ENCODE measurements at places on chromosomes 7 and 10.

DNA sequence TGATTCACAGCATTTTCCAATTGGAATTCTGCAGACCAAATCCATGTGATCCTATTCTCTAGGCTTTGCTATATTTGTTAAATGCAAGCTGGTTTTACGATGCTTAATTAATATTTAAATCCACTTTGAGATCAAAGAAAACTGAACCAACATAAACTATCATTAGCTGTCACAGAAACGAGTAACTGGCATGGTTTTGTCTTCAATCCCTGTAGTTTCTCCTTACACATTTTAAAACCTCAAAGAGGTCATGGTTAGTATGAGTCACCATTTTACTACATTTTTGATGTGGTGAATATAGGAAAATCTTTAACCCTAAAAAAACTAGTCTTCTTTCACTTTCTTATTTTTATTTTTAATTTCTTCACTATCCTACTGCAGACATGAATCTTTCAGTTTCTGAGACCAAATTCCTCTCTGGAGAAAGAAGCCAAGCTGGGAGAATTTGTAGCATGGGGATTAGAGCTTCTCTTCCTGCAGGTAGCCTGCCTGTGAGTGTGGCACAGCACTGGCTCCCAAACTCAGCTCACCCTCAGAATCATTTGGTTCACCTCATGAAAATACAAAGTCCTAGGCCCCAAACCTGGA lies 8.7 kb upstream of the LIPM start:
- no peak for DNase-seq

DNA sequence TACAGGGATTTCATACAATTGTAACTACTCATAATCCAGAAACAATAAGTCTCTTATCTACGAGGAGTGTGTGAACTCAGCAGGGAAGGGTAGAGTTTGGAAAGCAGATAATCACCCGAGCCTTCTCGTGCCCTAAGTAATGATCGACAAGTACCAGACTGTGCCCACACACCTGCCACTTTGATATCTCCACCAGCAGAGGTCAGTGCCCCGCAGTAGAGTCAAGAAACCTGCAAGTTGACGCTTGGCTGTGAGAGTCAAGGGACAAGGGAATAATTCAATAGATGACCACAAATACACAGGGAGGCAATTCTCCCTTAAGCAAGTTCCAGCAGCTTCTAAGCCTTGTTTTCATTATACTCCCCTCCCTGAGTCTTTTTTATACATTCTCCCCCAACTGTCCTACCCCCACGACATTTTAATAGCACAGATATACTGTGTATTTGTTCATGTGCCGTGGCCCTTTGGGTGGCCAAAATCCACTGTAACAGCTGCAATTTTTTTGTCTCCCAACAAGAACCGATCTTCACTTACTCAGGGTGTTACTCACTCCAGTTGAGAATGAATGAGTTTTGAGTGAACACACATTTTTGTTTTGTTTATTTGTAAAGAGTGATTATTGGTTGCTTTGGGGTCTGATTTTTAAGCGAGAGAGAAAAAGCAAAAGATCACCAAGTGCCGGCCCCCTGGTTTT lies 106.9 kb upstream of the RHEB start:
- no peak for DNase-seq

- DNase-seq, result no peak
Measured at GRCh38 chr7:24721481-24722001, 35.7 kb downstream of the GSDME start.

DNA sequence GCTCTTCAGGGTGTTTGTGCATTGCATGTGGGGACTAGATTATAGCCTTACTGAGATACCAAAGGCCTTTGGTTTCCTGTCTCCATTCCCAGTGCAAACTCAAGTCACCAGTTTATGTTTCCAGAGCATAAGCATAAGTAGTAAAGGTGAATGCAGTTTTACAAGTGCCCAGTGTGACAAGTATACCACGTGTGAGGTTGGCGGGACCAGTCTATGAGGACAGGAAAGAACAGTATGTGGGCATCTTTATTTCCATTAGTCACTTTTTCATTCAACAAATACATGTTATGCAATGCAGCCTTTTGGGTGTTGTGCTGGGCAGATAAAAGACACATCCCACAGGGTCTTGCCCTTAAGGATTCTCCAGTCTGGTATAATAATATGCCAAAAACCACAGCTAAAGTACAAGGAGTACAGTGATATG lies 146.5 kb downstream of the ARID5B start:
- no peak for DNase-seq

DNA sequence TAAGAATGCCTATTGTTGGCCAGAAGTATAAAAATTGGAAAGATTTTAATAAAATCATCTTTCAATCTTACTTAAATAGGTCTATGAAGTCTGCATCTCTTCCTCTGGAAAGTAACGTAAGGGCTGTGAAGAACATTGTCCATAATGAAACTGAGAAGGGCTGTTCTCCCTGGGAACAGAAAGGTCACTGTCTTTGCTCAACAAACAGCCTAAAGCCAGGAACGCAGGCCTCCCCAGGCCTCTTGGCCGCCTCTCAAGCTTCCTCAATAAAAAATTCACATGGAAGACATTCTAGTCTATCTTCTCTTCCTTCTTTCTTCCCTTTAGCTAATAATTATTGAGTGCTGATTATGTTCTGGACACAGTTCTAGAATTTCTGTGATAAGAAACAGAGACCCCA lies 9.1 kb upstream of the IDI2 start:
- DNase-seq, result no peak

GRCh38 chr7:130875-131780 lies 61.2 kb upstream of the FAM20C start:
- no peak for DNase-seq

DNA sequence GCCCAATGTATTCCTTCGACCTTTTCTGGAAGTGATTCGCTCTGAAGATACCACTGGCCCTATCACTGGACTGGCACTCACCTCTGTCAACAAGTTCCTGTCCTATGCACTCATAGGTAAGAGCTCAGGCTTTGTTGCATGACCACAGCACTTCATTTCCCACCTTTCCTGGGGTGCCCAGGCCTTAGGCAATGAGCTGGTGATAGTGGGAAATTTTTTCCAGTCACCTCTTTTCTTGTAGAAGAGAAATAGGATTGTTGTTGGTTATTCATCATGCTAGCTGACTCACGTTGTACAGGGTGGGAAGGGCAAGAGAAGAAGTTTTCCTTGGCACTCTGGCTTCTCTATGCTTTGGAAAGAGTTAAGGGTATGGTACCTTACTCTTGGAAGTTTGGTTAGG lies 51.4 kb upstream of the NFKB2 start:
- DNase-seq, result no peak

GRCh38 chr7:154469652-154470051 lies 417.5 kb downstream of the DPP6 start:
- DNase-seq, result no peak

DNA sequence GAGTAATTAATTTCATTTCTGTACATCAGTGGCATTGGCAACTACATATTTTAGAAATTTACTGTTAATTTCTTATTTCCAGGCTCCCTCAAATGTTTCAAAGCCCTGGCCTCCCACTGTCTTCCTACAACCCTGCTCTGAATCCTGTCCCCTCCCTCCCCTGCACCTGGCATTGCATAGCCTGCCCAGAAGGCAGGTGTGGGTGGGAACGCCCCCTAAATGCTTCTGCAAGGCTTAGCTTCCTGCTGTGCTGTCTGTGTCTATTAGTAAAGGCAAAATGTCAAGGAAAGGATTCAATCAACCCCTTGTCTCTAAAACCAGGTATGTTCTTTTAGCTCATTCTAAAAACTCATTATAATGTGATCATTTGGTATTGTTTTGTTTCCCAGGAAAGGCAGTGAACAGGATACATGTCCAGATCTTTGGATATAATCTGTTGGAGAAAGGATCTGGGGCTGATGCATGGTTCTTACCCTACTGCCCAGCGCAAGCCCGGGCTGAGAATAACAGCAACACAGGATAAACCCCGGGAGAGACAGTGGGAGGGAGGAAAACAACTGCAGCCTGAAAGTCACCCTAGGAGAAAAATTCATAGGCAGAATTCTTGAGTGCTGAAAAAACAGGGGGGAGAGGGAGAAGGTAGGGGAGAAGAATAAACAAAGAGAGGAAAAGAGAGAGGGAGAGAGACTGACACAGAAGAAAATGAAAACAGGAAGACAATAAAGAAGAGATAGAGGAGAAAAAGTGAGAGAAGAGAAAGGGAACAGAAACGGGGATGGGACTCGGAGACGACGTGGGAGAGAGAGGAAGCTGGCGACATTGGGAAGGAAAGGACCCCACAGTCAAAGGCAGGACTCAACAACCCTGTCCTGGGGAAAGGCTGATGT lies 589 bp downstream of the ZNF488 start:
- no peak for DNase-seq

GRCh38 chr7:105802604-105803428 lies 73.6 kb downstream of the ATXN7L1 start:
- DNase-seq, result no peak

DNA sequence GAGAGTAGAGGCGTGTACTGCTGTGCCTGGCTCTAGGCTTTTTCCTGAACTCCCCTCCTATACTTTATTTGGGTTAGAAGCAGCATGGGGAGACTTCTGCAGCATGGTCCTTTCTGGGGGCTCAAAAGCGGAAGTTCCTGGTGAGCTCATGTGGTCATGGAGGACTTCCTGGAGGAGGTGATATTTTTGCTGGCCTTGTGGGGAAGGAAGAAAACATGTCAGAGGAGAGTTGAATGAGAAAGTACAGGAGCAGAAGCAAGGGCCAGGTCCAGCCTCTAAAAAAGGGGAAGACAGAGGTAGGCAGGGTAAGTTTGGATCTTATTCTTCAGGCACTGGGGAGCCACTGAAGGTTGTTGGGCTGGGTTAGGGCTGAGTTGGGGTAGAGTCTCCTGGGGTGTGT lies 45.5 kb downstream of the CASTOR2 start:
- no peak for DNase-seq

- no peak for DNase-seq
Measured at GRCh38 chr7:40800771-40801170, 666.0 kb downstream of the SUGCT start.

- DNase-seq, result no peak
Measured at GRCh38 chr10:102109166-102110116, 10.7 kb downstream of the LDB1 start.

DNA sequence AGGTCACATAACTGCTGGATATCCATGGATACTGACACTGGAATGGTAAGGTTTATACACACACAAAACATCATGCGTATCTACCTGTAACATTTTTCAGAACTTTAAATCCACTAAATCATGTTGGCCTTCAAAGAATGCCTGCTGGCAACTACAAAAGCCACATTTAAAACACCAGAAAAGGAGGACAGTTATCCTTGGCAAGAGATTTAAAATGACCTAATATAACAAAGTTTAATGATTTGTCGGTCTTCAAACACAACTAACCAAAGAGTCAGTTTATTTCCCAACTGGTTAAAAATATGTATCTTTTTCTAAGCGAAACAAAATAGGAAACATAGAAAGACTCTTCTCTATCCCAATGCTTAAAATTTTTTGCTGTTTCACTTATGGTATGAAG lies 24.0 kb downstream of the WAPL start:
- no peak for DNase-seq

DNA sequence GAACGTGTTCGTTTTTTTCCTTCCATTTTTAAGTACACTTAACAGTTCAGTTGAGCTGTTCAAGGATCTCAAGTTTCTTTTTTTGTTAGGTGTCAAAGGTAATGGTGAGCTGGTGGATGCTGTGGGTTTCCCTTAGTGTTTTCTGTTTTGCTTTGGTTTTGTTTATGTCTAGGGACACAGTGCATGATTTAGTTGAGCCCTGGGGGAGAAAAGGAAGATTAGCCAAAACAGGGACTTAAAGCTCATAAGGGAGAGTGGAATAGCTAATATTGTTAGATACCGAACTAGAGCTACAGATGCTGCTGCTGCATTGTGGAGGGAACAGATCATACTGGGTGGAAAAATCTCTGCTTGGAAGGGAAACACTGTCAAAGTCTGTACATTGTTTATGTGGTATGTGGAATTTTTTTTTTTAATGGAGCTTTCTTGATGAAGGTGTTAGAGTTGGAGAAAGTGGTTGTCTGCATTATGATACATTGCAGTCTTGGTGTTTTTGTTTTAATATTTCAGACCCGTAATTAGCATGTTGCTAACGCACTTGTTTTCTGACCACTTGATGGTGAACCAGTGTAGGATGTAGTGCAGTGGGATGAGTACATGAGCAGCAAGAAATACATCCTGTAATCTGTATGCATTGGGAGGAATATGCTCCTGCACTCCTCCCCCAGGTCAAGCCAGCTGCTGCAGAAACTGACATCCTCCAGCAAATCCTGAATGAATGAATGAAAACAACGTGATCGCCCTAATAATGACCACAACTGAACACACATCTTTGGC lies 2.1 kb downstream of the GLCCI1 start:
- DNase-seq, result no peak

- no peak for DNase-seq
Measured at GRCh38 chr7:29940199-29940598, 49.4 kb downstream of the SCRN1 start.

DNA sequence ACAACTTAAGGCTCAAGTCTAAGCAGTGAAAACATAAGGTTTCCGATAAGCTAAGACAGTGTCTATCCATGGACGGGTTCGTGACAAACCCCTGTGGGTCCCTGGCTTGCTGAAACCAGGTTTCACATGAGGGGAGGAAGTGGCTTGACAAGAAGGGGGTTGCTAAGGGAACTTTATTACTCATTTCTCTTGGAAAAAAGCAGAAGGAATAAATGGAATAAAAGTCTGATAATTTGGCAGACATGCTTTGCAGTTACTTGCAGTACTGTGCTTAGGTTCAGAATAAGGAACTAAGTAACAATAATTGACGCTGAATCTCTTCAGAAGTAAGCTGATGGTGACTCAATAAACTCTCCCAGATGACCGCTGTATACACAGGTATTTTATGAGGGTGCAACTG lies 34.7 kb downstream of the RBM17 start:
- DNase-seq, result no peak

DNA sequence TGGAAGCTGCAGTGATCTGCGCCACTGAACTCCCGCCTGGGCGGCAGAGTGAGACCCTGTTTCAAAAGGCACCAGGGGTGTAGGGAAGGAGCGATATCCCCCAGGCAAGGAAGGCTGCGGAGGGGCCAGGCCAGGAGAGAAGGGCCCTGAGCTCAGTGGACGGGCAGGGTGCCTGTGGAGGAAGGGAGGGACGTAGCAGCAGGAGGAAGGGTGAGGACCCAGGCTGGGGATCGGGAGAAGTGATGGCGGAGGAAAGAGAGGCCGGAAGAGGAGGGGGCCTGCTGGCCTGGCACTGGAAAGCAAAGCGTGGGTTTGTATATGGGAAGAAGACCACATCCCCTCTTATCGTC lies 45.6 kb downstream of the ALOX5 start:
- DNase-seq, result no peak

DNA sequence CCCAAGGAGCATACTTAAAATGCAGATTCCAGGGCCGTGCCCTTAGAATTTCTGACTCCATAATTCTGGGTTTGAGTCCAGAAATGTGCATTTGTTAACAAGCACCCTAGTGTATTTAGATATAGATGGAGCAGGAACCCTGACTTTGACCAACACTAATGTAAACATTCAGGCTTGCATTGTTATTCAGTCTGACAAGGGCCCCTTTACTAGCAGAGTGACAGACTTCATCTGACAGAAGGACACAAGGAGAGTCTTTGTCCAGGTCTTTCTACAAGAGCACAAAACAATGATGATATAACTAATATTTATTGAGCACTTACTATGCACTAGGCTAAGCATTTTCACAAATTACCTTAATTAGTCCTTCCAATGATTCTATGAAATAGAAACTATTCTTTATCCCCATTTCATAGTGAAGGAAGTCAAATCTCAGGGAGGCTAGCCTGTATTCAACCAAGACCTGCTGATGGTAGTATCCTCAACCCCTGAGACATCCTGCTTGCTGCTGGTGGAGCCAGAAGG lies 3.9 kb downstream of the RBP4 start:
- DNase-seq, result no peak

GRCh38 chr7:31741852-31742251 lies 54.8 kb downstream of the PPP1R17 start:
- DNase-seq, result no peak
